Thoracic aorta (tissue), 2 donors: ENCODE measurements at places on chromosomes 16 and 17.

DNA sequence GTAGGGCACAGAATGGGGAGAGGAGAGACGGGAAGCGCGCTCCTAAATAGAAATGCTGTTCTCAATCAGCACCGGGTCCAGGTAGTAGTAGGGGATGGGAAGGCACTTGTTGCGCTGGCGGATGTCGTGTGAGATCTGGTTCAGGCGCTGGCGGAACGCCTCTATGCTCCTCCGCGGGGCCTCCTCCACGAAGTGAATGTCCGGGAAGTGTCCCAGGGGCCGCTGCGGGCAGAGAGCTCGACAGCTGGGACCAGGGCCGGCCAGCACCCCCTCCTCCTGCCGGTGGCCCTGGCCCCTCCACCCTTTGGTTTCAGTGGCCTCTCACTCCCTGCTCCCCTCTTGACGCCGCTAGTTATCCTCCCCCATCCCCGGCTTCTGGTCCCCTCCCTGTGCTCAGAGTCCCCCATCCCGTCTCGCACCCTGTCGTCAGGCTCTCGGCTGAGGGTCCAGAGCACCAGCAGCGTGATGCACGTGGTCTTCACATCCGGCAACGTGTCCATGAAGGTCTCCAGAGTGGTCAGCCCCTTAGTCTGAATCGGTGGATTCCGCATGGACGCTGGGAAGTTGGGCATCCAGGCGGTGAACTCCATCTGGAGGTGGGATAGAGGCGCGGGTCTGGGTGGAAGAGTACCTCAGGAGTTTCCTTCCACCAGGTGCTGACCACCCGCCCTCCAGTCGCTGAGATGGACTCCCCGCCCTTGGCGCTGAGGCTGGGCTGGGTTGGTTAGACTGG is 14.6 kb downstream of the ALOX12B start:
- DNase-seq: no peak

DNA sequence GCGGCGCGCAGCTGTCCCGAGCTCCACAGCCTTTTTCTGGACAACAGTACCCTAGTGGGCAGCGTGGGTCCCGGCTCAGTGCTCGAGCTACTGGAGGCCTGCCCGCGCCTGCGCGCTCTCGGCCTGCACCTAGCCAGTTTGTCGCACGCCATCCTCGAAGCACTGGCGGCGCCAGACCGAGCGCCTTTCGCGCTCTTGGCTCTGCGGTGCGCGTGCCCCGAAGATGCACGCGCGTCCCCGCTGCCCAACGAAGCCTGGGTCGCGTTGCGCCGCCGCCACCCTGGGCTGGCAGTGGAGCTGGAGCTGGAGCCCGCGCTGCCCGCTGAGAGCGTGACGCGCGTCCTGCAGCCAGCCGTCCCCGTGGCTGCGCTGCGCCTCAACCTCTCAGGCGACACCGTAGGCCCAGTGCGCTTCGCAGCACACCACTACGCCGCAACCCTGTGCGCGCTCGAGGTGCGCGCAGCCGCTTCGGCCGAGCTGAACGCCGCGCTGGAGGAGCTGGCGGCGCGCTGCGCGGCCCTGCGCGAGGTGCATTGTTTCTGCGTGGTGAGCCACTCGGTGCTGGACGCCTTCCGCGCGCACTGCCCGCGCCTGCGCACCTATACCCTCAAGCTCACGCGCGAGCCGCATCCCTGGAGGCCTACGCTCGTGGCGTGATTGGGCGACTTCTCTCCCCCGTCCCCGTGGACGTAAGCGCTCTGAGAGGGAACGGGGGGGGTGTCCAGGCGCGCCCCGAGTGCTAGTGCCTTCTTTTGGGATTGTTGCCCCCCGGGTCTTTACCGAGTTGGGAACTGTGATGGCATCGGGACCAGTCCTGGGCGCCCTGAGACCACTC is 1.2 kb upstream of the HSF4 start:
- no peak for DNase-seq

- DNase-seq: no peak
Measured at GRCh38 chr17:17200831-17201230, 5.3 kb downstream of the PLD6 start.

DNA sequence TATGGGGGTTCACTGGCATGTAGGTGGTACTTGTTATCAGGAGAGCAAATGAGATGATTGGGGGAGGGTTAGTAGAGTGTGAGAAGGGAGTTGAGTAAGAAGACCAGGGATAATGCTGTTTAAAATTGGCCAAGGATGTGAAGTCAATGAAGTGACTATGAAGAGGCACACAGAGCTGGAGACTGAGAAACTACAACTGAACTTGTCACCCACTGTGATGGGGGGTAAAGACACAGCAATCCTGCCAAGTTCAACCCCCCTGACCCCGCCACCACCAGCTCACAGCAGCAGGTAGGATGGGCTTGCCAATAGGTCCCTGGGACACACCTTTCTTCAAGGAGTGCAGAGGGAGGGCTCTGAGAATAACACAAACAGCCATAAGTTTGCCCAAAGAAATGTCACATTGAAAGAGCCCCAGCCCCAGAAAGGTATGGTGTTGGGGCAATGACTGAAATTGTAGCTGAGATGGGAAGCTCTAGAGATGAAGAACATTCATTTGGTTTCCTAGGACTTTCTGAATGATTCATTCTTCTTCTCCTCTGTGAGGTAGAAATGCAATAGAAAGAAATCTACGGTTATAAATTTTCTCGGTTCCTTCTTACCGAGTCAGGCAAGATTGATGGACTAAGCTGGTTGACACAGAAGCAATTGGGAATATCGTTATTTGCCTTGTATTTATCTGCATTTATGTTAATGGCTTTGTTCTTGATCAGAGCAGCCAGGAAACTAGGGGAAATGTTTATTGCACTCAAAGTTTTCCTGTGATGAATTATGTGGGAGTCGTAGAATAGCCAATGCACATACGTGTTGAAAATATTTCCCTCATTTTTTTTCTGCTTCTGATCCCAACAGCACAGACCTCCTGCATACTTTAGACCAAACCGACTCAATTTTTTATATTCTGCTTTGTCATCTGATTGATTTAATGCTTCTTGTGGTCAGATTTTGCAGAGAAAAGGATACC is 595.2 kb upstream of the CDH11 start:
- DNase-seq: no peak

DNA sequence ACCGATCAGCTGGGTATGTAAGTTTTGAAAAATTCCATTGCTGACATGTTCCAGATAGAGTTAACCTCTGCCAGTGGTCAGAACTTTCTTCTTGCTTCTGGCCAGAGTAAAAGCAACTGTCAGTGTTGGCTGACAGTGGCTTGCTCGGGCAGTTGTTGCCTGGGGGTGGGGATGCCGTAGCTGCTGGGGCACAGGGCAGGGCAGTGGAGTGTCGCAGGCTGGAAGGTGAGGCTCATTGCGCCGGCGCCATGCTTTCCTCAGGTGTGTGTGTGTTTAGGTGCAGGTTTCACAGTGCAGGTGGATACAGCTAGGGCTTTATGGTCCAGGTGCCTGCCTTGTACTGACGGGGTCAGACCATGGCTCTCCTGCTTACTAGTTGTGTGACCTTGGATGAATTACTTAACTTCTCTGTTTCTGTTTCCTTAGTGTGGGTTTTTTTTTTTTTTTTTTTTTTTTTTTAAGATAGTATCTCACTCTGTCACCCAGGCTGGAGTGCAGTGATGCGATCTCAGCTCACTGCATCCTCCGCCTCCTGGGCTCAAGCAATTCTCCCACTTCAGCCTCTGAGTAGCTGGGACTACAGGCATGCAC is 156.4 kb downstream of the SNX29 start:
- DNase-seq: no peak

- DNase-seq: no peak
Measured at GRCh38 chr17:17708295-17708694, 27.0 kb downstream of the RAI1 start.
